CD8-positive, alpha-beta memory T cell (primary cell): ENCODE measurements at places on chromosomes 12 and 14.

DNA sequence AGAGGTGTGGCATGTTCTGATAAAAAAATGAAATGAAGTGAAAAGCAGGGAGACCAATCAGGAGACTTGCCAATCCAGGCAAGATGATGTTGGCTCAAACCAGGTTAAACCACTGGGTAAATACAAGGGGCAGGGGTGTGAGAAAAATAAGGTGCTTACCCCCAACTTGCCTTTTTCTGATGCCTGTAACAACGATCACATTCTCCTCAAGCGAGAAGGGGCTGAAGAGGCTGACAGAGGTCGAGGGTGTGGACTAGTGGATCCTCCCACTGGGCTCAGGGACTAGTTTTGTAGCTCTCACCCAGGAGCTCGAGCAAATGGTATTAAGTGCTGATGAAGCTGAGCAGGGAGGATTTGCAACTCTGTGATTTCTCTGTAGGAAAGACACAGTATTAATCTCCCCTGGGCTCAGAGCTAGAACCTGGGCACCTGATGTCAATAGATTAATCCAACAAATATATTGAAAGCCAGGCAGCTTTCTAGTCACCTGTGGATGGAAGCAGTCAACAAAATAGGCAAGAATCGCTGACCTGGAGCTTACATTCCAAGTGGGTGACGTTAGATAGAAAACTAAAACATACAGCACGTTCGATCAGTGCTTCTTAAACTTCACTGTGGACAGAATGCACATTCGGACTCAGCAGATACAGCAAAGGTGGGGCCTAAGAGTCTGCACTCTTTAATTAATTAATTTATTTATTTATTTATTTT, 15.2 kb upstream of the EAPP start:
- H3K4me3 ChIP-seq, result no peak overlapping the region
- no peaks in the 10 kb centered on the region for H3K36me3 ChIP-seq
- H3K27me3 ChIP-seq, result no peaks in the 10 kb centered on the region
- H3K4me1 ChIP-seq, result no peaks in the 10 kb centered on the region
- DNase-seq, result peak; percentile 5

GRCh38 chr14:69660344-69661193, 49.2 kb downstream of the SUSD6 start:
- H3K4me3 ChIP-seq, result no peak overlapping the region
- H3K36me3 ChIP-seq, result peaks cover 5% of the 10 kb centered on the region
- no peak for DNase-seq
- peaks cover 20% of the 10 kb centered on the region for H3K4me1 ChIP-seq
- no peaks in the 10 kb centered on the region for H3K27me3 ChIP-seq

DNA sequence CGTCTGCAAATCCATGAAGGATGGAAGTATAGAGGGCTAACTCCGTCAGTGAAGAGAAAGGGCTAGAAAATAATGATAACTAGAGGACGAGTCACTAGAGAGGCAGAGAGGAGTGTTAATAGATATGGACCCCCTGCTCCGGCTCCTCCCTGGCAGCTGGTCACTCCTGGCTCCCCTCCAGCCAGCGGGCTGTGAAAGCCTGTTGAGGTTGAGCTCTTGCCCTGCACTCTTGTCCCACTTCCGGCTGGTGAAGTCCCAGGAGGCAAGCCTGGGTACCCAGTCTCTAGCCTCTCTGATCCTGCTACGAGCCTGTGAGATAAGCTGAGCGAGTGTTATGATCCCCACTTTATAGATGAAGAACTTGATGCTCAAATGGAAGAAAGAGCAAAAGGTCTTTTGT, 90.3 kb downstream of the RFX4 start:
- H3K27ac ChIP-seq, result no peak overlapping the region
- H3K27me3 ChIP-seq, result peaks cover 3% of the 10 kb centered on the region
- DNase-seq, result no peak
- no peak overlapping the region for H3K4me3 ChIP-seq
- no peaks in the 10 kb centered on the region for H3K36me3 ChIP-seq

GRCh38 chr12:55074806-55075205, 51.4 kb upstream of the OR9K2 start:
- no peaks in the 10 kb centered on the region for H3K4me1 ChIP-seq
- no peak for DNase-seq
- H3K36me3 ChIP-seq, result no peaks in the 10 kb centered on the region
- H3K27me3 ChIP-seq, result no peaks in the 10 kb centered on the region
- no peak overlapping the region for H3K4me3 ChIP-seq

DNA sequence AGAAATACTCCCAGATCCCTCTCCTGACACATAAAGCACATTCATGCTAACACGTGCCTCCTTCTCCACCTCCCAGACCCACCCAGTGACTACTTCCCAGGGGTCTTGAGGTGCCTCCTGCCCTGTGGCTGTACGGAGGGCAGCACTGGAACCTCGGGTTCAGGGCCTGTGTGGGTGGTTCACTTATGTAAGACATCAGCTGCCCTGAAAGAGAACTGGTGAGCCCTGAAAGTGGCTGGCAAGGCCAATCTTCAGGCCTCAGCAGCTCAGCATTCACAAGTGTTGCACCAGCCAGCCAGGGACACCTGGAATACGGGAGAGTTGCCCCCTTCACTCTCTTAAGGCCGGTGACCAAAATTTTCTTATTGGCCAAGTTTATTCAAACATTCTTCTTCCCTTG, 38.9 kb upstream of the NTF3 start:
- H3K27me3 ChIP-seq, result no peaks in the 10 kb centered on the region
- no peak for DNase-seq
- no peaks in the 10 kb centered on the region for H3K4me1 ChIP-seq
- H3K27ac ChIP-seq, result no peak overlapping the region
- no peaks in the 10 kb centered on the region for H3K36me3 ChIP-seq

GRCh38 chr12:104557488-104558195, 100.9 kb downstream of the CHST11 start:
- H3K4me3 ChIP-seq, result no peak overlapping the region
- DNase-seq, result no peak
- H3K27me3 ChIP-seq, result no peaks in the 10 kb centered on the region
- no peaks in the 10 kb centered on the region for H3K36me3 ChIP-seq

DNA sequence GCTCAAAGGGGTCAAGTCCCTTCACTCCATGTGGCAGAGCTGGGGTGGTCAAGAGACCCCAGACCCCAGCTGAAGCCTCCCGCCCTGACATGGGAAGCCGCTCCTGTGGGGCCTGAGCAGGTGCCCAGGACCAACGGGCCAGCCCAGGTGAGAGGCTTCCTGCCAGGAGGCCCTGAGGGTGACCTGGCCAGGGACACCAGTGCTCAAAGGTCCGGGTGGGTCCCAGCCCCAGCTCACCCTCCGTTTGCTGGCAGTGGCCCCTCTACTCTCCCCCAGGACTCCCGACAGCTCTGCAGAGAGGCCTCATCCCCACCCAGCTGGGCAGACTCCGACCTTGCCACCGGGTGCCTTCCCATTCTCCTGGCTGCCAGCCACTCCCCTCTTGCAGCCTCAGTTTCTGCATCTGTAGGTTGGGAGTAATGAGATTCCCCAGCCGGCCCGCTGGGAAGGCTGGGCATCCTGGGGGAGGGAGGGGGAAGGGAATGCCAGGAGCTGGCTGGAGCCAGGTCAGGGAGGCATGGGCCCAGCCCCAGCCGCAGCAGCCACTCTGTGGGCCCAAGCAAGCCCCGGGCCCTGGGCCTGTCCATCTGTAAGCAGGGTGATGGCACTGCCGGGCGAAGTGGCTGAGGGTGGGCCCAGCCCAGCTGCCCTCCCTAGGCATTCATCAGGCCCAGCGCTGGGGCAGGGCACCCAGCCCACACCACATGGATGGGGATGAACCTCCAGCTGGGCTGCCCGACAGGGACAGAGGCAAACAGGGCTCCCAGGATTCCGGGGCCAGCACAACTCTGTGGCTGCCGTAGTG, 10.3 kb upstream of the INF2 start:
- H3K4me1 ChIP-seq, result peaks cover 20% of the 10 kb centered on the region
- no peaks in the 10 kb centered on the region for H3K36me3 ChIP-seq
- H3K4me3 ChIP-seq, result no peak overlapping the region
- no peaks in the 10 kb centered on the region for H3K27me3 ChIP-seq
- peak overlapping the region; percentile 59 for H3K27ac ChIP-seq

DNA sequence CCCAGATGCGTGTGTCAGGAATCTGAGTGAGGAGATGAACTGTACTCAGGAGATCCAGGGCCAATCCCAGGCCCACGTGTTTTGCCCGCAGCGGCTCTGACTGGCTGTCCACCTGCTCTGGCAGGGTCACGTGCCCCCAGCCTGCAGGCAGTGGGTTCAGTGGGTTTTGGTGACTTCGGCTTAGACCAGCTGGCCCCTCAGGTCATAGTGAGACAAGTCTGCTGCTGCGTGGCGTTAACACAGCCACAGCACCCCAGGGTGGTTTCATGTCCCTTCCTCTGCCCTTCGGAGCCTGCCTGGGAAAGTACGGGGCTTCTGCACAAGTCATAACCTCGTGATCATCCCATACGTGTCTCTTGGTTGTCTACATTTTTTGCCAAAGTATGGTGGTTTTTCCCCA, 2.6 kb downstream of the FBRSL1 start:
- peaks cover 75% of the 10 kb centered on the region for H3K4me1 ChIP-seq
- H3K27me3 ChIP-seq, result no peaks in the 10 kb centered on the region
- H3K4me3 ChIP-seq, result peak overlapping the region; percentile 86

- no peak overlapping the region for H3K27ac ChIP-seq
- H3K27me3 ChIP-seq, result no peaks in the 10 kb centered on the region
- H3K4me3 ChIP-seq, result no peak overlapping the region
- peaks cover 8% of the 10 kb centered on the region for H3K4me1 ChIP-seq
Observed at GRCh38 chr14:97253756-97254155, 456.6 kb downstream of the VRK1 start.

DNA sequence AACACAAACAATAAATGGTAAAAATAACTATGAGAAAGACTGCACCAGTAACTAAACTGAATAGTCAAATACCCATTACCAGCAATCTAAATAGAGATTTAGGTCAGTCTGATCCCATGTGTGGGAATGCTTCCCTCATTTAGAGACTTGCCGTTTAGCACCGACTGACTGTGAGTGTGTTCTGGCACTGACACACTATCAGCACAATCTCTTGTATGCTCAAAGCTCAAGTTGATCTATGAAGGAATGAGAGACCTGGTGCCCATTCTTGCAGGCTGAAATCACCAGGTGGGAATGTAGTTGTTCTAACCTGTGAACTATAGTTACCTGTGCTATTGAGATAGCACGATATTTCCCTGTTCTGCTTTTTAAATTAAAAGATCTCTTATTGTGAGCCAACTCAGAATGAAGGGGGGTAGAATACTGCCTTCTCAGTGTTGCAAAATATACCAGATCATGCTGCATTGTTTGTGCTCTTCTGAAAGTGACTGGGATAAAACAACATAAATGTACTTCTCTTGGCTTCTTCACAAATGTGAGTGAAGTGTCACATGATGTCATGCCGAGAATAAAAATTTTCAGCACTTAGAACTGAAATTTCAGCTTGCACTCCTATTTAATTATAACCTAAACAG, 99.6 kb downstream of the LIN7A start:
- no peak overlapping the region for H3K27ac ChIP-seq
- H3K4me3 ChIP-seq, result no peak overlapping the region
- H3K27me3 ChIP-seq, result no peaks in the 10 kb centered on the region
- H3K36me3 ChIP-seq, result no peaks in the 10 kb centered on the region
- no peaks in the 10 kb centered on the region for H3K4me1 ChIP-seq

DNA sequence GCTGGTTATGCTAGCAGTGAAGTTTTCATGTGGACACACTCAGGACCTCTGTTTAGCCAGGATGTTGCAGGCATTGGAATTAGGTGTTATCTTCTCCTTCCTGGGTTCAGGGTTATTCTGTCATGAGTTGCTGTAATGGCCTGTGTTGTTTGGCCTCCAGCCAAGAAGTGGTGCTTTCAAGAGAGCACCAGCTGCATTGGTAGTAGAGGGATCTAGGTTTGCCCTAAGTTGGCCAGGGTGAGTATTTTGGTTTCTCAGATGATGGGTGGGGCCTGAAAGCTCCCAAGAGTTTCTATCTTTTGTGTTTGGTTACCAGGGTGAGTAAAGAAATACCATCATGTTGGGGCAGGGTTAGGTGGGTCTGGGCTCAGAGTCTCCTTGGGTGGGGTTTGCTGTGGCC, 2.7 kb upstream of the GZMH start:
- H3K27ac ChIP-seq, result peak overlapping the region; percentile 31
- no peak for DNase-seq
- H3K27me3 ChIP-seq, result no peaks in the 10 kb centered on the region
- no peak overlapping the region for H3K4me3 ChIP-seq

- DNase-seq, result no peak
- no peaks in the 10 kb centered on the region for H3K36me3 ChIP-seq
- no peak overlapping the region for H3K4me3 ChIP-seq
- no peak overlapping the region for H3K27ac ChIP-seq
Observed at GRCh38 chr14:102819747-102820330, 42.6 kb downstream of the TRAF3 start.

DNA sequence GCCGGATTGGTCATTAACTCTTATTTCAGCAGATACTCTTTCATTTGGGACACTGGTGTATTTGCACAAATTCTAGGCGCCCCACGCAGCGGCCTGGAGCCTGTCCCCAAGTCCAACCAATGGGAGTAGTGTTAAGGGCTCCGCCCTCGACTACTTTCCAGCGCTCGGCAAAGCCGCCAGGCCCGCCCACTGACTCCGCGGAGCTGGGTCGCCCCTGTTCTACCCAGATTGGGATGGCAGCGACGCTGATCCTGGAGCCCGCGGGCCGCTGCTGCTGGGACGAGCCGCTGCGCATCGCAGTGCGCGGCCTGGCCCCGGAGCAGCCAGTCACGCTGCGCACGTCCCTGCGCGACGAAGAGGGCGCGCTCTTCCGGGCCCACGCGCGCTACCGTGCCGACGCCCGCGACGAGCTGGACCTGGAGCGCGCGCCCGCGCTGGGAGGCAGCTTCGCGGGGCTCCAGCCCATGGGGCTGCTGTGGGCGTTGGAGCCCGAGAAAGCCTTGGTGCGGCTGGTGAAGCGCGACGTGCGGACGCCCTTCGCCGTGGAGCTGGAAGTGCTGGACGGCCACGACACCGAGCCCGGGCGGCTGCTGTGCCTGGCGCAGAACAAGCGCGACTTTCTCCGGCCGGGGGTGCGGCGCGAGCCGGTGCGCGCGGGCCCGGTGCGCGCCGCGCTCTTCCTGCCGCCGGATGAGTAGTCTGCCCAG, at the start of gene ACOT6:
ACOT6 (plus strand) TSS at position 179 of the 707 bp plus-strand sequence; CDS start at position 234, 55 bp downstream.
- H3K4me1 ChIP-seq, result peaks cover 8% of the 10 kb centered on the region
- H3K4me3 ChIP-seq, result peak within 1 kb of the TSS; percentile 75
- H3K27me3 ChIP-seq, result no peaks in the 10 kb centered on the region
- H3K36me3 ChIP-seq, result no peaks in the 10 kb centered on the region
- peak within 1 kb of the TSS; percentile 45 for H3K27ac ChIP-seq
- DNase-seq, result peak; percentile 28

GRCh38 chr12:103848143-103848542, 7.1 kb upstream of the NT5DC3 start:
- DNase-seq, result no peak
- no peaks in the 10 kb centered on the region for H3K4me1 ChIP-seq
- no peak overlapping the region for H3K4me3 ChIP-seq
- no peak overlapping the region for H3K27ac ChIP-seq

- no peaks in the 10 kb centered on the region for H3K36me3 ChIP-seq
- H3K27me3 ChIP-seq, result no peaks in the 10 kb centered on the region
- H3K4me3 ChIP-seq, result no peak overlapping the region
- DNase-seq, result no peak
- H3K4me1 ChIP-seq, result no peaks in the 10 kb centered on the region
Observed at GRCh38 chr12:42582050-42582449, 7.5 kb downstream of the PRICKLE1 start.
